ENCODE measurements at places on chromosomes 1 and 21.
A peak's percentile ranks its signal among the peaks of the same experiment; 100 is the strongest.

- DNase-seq, result no peak
These were observed 11.2 kb upstream of the TRIM33 start for GRCh38 chr1:114522264-114522575.

- no peak for DNase-seq
These were observed 31.7 kb upstream of the HEATR1 start for GRCh38 chr1:236636017-236636416.

GRCh38 chr21:46418265-46418946 is 40.3 kb upstream of the DIP2A start:
- no peak for DNase-seq

DNA sequence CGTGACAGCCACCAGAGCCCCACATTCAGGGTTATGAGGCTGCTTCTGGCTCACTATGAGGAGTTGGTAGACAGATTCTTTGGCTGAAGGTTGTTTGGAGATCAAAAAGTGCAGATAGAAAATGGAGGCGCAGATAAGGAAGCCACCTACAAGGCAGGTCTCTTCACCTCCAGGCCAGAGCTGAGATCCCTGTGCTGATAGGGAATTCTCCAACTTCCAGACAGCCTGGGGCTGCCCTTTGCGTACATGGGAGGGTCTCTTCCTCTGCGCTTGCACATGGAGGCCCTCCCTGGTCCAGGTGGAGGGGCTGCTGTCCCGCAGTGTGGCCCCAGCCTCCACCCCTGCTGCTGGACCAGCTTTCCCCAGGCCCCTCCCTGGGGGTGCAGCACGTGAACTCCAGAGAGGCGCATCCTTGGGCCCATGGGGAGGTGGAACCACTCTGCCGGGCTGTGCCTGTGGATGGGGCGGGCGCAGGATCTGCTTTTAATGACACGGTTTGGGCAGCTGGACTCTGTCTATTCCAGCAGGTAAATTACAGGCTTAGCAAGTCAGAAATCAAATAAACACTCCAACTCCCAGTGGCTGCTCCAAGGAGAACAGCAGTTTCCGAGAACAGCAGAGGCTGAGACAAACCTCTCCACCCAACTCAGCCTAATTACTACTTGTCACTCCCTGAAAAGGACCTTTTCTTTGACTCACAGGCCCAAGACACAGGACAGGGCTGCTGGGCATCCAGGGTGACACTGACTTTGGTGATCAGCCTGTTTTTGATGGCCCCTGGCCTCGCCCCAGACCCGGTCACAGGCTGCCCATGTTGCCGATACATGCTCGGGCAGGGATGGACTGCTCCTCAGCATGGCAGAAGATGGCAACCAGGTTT is 12.4 kb downstream of the OXCT2 start:
- no peak for DNase-seq

GRCh38 chr21:44989943-44990780 is 50.3 kb downstream of the SLX9 start:
- DNase-seq, result no peak

DNA sequence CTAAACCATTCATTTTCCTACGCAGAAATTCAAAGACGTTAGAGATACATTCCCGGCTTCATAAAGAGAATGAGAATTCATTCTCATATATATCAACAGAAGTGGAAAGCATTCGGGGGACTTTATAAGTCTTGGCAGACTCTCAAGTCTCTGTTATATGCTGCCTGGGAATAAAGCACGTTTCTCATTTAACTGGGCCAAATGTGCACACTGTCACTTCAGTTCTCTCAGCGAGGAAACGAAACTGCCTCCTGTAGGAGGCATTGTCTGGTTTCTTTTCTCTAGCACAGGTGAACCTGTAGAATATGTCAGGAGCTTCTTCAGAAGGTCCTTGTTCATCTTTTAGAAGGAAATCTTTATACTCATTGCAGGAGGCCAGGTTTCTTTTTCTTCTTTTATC is 367.6 kb downstream of the PTBP2 start:
- no peak for DNase-seq

DNA sequence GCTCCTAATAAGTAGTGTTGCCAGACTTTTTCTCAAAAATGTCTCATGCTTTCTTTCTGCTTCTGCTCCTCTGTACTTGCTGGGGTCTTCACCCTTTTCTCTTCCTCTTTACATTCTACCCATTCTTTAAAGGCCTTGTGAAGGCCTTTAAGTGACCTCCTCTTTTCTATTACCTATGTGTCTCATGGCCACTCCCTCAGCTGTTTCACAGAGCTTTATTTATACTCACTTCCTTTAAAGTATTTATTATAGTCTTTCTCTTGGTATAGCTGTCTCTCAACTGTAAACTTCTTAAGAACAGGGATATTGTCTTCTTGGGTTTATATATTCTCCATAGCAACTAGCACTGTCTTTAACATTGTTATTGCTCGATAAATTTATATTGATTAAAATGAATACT is 792 bp downstream of the GOLPH3L start:
- no peak for DNase-seq

DNA sequence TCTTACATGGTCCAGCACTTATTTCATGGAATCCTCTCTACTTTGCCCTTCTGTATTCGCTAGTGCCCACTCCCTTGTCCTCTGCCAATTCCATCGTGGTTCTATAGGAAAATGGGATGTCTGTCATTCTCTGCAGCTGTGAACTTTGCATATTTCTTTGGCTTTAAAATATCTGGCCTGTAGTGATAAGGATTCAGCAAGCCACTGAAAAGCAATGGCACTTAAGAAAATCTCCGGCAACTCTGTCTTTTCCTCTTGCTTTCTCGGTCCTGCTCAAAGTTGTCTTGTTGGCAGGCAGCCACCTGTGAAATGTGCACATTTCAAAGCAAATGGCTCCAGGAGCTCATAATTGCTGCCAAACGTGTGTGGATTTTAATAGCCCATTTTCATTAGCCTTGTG is 91.8 kb downstream of the CHD1L start:
- DNase-seq, result no peak

GRCh38 chr1:8682573-8682972 is 134.9 kb downstream of the RERE start:
- no peak for DNase-seq

- DNase-seq, result no peak
These were observed 11.2 kb downstream of the CD160 start for GRCh38 chr1:145730467-145730866.

DNA sequence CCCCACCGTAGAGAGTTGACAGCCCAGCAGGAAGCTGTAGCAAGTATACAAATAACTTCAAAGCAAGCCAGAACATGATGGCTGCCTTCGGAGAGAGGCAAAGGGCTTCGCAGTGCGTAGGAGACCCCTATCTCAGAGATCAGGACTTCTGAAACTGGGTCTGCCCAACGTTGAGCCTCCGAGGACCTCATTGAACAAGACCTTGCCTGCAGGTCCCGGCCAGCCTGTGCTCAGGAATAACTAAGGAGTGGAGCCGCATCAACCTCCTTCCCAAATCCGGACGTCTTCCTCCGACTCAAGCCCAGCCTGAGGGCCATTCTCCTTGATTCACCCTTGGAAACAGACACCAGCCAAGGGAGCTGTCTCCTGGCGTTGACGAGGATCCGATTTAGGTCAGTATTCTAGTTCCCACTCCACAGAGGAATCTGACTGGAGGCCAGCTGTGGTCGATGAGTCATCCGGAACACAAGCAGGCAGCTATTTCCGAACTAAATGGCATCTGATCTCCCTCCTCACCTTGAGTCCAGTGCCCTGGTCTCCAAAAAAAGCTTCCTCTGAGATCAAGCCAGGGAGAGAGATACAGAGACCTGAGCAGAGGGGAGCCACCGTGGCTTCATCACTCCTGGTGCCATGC is 166.5 kb upstream of the COA6 start:
- peak; percentile 30 for DNase-seq

DNA sequence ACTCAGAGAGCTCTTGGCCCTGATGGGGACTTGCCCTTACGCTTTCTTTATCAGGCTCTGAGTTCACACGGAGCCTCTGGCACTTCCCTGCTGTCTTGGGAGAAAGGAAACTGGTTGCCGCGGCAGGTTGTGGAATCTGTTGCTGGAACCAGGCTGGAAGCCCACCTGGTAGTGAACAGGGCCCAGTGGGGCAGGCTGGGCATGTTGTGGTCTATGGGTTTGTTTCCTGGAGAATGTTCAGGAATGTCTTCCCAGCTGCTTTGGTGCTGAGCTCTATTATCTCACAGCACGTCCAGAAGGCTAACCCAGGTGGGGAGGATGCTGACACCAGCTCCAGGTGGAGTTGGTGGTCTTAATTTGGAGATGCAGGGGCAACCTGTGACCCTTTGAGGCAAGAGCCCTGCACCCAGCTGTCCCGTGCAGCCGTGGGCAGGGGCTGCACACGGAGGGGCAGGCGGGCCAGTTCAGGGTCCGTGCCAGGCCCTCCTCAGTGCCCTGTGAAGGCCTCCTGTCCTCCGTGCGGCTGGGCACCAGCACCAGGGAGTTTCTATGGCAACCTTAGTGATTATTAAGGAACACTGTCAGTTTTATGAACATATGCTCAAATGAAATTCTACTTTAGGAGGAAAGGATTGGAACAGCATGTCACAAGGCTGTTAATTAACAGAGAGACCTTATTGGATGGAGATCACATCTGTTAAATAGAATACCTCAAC is 33.3 kb upstream of the TDRD10 start:
- no peak for DNase-seq

DNA sequence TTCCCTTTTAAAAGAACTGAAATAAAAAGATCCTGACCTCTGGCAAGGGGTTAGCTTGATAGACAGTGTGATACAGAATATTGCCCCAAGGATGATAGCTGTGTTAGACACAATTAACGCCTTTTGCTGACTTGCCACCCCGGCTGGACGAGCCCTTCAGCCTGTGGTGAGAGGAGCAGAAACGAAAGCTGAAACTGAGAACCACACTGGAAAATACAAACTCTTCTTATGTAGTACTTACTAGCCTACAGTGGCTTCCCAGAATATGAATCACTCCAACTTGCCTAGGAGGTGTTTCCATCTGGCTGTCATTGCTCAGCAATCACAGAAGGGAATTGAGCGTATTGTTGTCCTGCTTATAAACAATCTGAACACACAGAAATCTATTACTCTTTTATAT is 22.9 kb downstream of the SAMSN1 start:
- no peak for DNase-seq

DNA sequence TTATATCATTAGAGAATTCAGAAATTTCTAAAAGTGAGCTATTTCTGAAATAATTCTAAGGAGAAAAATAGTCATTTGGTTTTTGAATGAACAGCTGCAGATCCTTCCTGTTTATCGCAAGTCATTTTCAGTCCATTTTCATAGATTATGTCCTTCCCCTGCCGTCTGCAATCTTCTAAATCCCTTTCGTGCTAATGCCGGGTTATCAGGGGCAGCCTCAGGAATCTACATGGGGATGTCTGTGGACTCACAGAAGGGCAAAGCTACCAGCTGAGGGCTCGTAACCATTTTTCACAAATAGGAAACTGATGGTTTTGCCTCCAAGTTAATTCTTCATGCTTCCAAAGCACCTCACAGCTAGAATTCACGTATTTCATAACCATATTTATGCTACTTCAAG is 23.0 kb downstream of the RCAN3 start:
- no peak for DNase-seq

DNA sequence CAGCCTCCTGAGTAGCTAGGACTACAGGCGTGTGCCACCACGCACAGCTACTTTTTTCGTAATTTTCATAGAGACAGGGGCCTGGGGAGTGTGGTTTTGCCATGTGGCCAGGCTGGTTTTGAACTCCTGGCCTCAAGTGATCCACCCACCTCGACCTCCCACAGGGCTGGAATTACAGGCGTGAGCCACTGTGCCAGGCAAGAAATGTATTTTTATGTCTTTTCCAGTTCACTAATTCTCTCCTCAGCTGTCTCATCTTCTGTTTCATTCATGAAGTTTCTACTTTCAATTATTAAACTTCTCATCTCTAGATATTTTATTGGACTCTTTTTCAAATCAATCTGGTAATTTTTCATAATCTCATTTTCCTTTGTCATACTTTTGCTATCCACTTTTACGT is 72.1 kb upstream of the DISP3 start:
- DNase-seq, result no peak

DNA sequence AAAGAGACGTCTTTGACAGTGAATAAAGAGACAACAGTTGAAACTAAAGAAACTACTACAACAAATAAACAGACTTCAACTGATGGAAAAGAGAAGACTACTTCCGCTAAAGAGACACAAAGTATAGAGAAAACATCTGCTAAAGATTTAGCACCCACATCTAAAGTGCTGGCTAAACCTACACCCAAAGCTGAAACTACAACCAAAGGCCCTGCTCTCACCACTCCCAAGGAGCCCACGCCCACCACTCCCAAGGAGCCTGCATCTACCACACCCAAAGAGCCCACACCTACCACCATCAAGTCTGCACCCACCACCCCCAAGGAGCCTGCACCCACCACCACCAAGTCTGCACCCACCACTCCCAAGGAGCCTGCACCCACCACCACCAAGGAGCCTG is 68.5 kb downstream of the TPR start:
- no peak for DNase-seq

GRCh38 chr1:8247811-8248436 is 70.0 kb upstream of the SLC45A1 start:
- no peak for DNase-seq

DNA sequence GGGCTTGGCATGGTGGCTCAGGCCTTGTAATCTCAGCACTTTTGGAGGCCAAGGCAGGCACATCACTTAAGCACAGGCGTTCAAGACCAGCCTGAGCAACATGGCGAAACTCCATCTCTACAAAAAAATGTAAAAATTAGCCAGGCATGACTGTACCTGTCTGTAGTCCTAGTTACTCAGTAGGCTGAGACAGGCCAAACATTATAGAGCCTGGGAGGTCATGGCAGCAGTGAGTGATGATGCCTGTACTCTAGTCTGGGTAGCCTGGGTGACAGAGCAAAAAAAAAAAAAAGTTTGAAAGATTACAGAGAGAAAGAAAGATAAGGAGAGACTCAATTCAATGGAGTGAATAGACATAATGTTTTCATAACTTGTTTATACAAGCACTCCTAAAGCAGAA is 556.5 kb upstream of the BRINP3 start:
- DNase-seq, result no peak

GRCh38 chr1:31615414-31615813 is 2.1 kb upstream of the HCRTR1 start:
- DNase-seq, result no peak

GRCh38 chr1:35298464-35298863 is 30.0 kb downstream of the ZMYM4 start:
- DNase-seq, result peak; percentile 64

- no peak for DNase-seq
These were observed 37.6 kb downstream of the CRYAA start for GRCh38 chr21:43206231-43207042.

DNA sequence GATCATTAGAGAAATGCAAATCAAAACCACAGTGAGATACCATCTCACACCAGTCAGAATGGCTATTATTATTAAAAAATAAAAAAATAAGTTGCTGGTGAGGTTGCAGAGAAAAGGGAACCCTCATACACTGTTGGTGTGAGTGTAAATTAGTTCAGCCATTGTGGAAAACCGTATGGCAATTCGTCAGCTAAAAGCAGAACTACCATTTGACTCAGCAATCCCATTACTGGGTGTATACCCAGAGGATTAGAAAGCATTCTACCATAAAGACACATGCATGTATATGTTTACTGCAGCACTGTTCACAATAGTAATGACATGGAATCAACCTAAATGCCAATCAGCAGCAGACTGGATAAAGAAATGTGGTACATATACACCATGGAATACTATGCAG is 42.2 kb downstream of the GIPC2 start:
- DNase-seq, result no peak

- DNase-seq, result peak; percentile 20
These were observed 14.7 kb downstream of the CACHD1 start for GRCh38 chr1:64484651-64485050.

- DNase-seq, result no peak
These were observed 214.3 kb upstream of the ESRRG start for GRCh38 chr1:216937491-216937890.
